NCI-H526 (cell line): ENCODE measurements at places on chromosomes 5 and 9.

- DNase-seq: no peak
Measured at GRCh38 chr9:14395317-14396082, 81.6 kb upstream of the NFIB start.

DNA sequence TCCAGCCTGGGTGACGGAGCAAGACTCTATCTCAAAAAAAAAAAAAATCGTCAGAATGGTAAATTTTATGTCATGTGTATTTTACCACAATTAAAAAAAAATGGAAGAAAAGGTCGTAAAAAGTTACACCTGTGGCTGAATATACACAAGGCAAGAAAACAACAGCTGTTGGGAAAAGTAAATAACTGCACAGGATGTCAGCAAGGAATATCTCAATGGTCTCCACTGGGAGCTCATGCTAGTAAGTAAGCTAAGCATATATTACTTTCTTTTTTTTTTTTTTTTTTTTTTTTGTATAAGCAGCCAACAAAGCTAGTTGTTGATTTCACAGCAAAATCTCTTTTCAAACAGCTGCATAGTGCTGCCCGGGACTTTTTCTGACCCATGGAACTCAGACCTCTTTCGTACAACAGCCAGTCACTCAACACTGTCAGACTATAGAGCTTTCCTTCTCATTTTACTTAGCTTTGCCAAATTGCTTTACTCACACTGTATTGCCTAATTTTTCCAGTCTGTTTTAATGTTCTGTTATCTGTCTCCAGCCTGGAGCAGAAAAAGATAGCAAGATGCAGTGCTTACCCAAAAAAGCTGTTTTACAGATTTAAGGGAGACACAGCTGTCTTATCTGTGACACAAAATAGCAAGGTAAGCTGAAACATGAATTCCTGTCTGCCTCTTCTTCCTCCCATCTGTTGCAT is 175.9 kb downstream of the ENC1 start:
- DNase-seq: no peak

DNA sequence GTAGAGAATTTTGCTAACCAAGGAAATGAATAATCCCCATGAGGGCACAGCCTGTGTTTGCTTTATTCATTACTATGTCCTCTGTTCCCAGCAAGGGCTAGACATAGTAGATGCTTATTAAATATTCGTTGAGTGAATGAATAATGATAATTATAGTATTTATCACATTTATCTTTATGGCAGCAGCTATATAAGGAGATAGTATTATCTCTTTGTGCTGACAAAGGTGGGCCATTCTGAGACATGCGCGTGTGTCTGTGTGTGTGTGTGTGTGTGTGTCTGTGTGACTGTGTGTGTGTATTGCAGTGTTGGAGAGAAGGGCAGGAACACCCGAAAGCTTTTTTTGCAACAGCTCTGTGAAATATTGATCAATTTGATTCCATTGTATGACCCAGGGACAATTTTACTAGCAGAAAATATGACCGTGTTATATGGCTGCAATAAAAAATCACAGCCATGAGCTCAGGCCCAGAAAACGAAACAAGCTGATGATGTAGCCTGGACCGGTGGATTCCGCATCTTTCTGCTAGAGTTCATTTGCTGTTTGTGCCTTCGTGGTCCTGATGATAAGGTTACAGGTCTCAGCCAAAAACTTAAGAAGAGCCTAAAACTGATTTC is 39.8 kb downstream of the ZNF618 start:
- DNase-seq: no peak

DNA sequence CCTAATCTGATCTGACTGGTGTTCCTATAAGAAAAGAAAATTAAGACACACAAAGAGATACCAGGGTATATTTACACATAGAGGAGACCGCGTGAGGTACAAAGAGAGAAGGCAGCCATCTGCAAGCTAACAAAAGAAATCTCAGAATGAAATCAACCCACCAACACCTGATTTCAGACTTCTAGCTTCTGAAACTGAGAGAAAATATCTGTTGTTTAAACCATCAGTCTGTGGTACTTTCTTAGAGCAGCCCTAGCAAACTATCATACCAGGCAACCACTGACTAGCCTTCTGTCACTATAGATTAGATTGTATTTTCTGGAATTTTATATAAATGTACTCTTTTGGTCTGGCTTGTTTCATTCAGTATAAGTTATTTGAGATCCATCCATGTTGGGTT is 779.3 kb upstream of the ACO1 start:
- no peak for DNase-seq

DNA sequence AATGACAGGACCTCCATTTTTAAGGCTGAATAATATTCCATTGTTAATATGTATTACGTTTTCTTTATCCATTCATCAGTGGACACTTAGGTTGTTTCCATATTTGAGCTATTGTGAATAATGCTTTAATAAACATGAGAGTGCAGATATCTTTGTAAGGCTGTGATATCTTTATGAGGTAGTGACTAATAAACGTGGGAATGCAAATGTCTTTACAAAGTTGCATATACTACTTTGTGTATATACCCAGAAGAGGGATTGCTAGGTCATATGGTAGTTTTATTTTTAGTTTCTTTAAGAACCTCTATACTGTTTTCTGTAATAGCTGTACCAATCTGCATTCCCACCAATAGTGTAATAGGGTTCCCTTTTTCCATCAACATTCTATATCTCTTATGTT is 148.7 kb downstream of the FOCAD start:
- DNase-seq: no peak

- peak; percentile 36 for DNase-seq
Measured at GRCh38 chr9:121289026-121289771, 21.2 kb downstream of the GSN start.

DNA sequence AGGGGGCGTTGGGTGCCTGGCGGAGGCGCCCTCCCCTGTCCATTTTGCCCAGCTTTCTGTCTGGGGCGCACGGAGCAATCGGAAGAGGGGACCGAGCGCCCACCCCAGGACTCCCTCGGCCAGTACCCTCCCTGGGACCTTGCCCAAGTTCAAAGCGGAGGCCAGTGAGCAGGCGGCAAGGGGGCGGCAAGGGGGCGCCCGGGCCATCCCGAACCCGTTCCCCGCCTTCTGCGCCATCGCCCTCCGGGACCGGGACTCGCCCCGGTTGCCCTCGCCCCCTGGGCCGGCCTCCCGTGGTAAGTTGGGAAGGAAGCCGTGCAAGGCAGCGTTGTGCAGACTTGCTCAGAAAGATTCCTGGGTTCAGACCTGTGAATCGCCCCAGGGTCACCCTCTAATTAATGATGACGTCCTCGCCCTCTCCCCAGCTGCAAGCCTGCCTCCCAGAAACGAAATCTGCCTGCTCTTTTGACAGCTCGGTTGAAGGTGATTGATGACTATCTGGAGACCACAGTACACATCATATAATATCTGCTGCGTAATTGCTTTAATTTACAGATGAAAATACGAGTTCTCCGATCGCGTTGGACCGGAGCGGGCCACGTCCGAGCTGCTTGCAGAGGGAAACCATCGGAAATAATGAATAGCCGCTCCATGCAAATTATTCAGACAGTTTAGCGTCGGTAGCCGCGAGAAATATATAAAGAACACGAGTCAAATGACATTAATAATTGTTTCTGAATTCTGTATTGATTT is 1.4 kb upstream of the IRX4 start:
- DNase-seq: no peak

- DNase-seq: peak; percentile 48
Measured at GRCh38 chr9:12719431-12719830, 26.2 kb downstream of the TYRP1 start.
